Omental fat pad (tissue), 4 donors: ENCODE measurements at places on chromosomes 12 and 14. TPM values are rescaled to one million over a fixed set of nuclear protein-coding genes. Genes with fewer than 3 reads are reported as not detected.

- no peak for DNase-seq
Observed at GRCh38 chr12:107610021-107610859, 75.4 kb upstream of the PWP1 start.

DNA sequence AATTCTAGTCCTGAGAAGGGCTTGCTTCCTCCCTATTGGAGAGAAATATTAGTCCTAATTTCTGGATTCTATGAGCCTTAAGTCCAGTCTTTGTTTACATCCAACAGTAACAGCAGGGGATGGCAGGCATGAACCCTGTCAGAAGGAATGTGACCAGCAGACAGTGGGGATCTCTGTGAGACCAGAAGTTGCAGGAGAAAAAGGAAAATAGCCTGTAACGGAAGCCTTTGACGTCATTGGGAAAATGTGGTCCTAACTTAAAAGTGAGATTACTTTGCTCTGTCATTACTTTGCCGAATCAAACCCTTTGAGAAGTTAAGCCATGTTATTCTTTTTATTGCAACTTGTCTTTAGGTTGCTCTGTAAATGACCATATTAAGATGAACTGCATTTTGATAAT is 218.2 kb upstream of the PRICKLE1 start:
- no peak for DNase-seq

DNA sequence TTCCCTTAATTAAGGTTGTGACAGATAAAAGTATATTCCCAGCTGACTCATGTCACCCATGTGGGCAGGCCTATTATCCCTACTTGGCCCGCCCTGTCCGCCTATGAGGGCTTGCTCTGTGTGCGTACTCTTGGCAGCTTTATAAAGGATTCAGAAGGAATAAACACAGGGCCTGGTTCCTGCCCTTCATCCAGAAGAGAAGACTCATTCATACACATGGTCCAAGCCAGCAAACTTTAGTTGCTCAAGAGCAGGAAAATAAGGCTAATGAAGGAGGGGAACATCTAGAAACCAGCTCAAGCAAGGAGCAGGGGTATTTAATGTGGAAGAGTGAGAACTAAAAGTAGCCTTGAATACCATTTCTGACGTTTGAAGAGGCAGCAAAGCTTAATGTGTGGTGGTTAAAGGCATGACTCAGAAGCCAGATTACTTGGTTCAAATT is 141.9 kb downstream of the CRADD start:
- no peak for DNase-seq

DNA sequence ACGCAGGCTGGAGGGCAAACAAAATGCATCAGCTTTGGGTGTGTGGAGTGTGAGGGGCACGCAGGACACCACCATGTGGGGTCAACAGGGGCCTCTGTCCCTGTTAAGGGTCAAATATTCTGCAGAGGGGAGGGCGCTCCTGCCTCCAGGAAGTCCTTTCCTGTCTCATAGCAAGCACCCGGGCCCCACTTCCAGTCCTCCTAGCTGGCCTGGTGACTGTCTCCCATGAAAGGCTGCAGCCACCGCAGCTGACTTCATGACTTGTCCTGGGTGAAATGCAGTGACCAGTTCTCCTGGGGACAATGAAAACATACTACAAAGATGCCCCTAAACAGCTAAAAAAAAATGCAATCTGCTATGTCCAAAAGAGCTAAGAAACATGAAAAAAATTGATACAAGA is 53.6 kb downstream of the LGMN start:
- DNase-seq, result no peak

DNA sequence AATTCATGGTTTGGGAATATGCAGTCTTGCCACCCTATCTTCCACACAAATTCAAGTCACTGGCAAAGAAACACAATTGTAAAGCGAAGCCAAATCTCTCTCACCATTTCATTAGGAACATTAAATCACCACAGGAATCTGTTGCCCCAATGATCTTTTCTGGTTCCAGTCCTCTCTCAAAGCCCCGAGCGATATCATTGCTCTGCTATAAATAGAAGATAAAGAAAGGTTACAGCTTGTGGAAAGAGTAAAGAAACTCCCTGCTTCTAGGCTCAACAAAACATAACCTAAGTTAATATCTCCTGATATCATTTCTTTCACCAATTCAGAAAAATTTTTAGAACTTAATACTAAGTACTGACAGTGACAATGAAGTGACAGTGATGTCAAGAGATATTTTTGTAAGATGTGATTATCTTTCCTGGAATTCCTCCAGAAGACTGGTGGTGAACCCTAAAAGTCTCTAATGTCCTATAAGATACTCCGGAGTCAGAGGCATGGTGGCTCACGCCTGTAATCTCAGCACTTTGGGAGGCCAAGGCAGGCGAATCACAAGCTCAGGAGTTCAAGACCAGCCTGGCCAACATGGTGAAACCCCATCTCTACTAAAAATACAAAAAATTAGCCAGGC is 33.8 kb downstream of the CBX5 start:
- no peak for DNase-seq

GRCh38 chr14:36339816-36340215 is 19.4 kb upstream of the MBIP start:
- DNase-seq, result no peak

- DNase-seq, result no peak
Observed at GRCh38 chr12:117674313-117674712, 294.5 kb downstream of the KSR2 start.

DNA sequence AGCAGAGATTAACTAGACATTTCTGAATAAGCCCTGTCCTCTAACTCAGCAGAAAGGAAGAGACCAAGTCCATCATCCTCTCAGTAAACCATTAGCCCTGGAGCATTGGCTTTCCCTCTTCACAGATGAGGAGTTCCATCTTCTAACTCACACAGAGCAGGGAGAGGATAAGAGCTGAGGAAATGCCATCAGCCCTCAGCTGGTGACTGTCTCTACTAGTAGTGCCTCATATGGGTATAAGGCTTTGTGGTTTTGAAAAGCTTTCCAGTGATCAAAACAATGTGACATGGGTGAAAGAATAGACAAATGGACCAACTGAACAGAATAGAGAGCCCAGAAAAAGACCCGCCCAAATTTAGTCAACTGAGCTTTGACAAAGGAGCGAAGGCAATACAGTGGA is 197.2 kb upstream of the NUDT4 start:
- DNase-seq, result no peak

GRCh38 chr12:53443955-53444354 is 2.4 kb downstream of the PRR13 start:
- no peak for DNase-seq

GRCh38 chr14:50804181-50804721 is 26.7 kb downstream of the NIN start:
- no peak for DNase-seq

Gene SSPN
- total RNA-seq, result 20.2 TPM

Gene CDK2
- 9.7 TPM for total RNA-seq

Gene PTPRQ
- total RNA-seq, result 9.2 TPM

Gene SOCS2
- 76.7 TPM for total RNA-seq

Gene KRT6A
- total RNA-seq, result 40.7 TPM

Gene GPRC5D
- not detected for total RNA-seq
